Stimulated activated CD8-positive, alpha-beta memory T cell treated with anti-CD3 and anti-CD28 coated beads, Interleukin-7, amount 100 ng/mL, for 48 hours (primary cell): ENCODE measurements at places on chromosomes 7 and 10.

- DNase-seq = no peak
Measured at GRCh38 chr10:101834341-101834740, 9.3 kb downstream of the KCNIP2 start.

DNA sequence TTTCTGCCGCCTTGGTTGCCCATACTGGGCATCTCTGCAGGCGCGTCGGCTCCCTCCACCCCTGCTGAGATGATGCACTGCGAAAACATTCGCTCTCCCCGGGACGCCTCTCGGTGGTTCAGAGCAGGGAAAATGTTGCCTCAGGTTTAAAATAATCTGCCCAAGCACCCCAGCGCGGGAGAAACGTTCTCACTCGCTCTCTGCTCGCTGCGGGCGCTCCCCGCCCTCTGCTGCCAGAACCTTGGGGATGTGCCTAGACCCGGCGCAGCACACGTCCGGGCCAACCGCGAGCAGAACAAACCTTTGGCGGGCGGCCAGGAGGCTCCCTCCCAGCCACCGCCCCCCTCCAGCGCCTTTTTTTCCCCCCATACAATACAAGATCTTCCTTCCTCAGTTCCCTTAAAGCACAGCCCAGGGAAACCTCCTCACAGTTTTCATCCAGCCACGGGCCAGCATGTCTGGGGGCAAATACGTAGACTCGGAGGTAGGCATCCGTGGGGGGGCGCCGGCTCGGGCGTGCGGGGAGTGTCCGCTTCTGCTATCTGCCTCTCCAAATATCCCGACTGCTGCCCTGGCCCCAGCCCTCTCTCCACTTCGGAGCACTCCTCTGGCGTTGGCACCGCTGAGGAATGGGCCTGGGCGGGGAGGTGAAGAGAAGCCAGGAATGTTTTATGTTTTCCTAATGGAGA is at the start of gene CAV1:
Gene CAV1, plus strand, starts transcription at position 428 of the 689 bp plus-strand sequence. Its CDS starts 27 bp downstream, at position 455.
- no peak for DNase-seq

- no peak for DNase-seq
Measured at GRCh38 chr7:106779877-106780276, 85.2 kb upstream of the PIK3CG start.

DNA sequence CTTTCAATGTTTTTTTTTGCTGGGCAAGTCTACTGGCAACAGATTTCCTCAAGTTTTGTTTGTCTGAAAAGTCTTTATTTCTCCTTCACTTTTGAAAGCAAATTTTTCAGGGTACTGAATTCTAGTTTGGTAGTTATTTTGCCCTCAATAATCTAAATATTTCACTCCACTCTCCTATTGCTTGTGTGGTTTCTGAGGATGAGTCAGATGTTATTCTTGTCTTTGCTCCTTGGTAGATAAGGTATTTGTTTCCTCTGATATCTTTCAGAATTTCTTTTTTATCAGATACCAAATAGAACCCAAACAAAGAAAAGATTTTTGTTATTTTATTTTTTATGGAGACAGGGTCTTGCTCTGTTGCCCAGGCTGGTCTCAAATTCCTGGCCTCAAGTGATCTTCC is 99.2 kb upstream of the MALRD1 start:
- DNase-seq = no peak

DNA sequence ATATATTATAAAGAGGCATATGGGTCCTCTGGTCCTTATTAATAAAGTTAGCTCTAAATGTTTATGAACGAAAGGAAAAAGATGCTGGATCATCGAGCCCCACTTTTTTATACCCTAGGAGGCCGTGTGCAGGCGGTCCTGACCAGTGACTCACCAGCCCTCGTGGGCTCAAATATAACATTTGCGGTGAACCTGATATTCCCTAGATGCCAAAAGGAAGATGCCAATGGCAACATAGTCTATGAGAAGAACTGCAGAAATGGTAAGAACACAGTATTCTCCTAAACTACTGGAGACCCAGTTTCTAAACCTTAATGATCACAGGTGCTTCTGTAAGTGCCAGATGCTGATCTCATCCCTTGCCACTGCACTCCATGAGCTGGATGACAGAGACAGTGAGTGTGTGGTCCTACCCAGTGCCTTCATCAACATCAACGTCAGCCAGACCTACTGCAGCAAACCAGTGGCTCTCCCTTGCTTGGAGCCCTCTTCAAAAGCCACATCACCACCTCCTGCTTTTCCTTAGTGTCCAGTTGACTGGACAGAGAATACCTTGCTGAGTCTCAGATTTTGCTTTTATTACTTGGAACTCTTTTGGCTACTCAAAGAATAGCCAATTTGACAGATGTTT is 7.6 kb downstream of the GPNMB start:
- DNase-seq = no peak
